ENCODE measurements at places on chromosomes 7 and 10.

- DNase-seq, result no peak
These were observed 54.8 kb downstream of the PPP1R17 start for GRCh38 chr7:31741852-31742251.

- DNase-seq, result no peak
These were observed 37.7 kb downstream of the CDK6 start for GRCh38 chr7:92798517-92799249.

GRCh38 chr10:121138112-121138860, 287.1 kb downstream of the WDR11 start:
- DNase-seq, result no peak

- DNase-seq, result no peak
These were observed 50.7 kb upstream of the AMPH start for GRCh38 chr7:38681882-38682281.

DNA sequence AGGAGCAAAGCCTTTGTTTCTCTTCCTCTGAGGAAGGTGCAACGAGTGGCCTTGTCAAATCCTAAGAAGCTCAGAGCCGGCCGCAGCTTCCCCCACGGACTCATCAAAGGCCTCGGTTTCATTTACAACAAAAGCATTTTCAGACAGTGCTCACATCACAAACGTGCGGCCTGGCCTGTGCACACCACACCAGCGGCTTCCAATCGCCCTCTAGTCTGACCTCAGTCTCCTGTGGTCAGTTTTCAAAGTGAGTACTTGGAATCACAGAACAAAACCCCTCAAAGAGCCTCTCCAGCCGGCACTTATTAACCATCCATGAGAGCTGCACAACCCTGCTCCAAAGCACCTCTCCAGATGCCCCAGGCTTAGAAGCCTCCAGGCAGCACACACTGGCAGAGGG, 3.3 kb downstream of the RADIL start:
- DNase-seq, result no peak

GRCh38 chr10:69515699-69516259, 57.4 kb downstream of the NEUROG3 start:
- DNase-seq, result peak; percentile 58

DNA sequence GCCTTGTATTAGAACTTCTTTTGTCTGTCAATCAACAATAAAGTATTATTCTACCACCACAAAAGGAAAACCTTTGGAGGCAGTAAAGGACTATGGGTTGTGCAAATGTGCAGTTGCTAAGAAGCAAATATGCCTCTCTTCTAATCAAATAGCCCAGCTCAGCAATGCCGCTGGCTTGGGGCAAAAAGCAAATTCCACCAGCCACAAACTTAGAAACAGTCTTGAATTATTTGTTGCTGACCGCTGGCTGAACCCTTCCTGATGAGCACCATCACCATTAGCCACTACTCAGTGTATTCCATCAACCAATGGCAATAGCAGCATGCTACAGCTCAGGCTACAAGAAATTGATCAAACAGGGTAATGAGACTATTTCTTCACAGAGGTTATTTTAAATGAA, 51.0 kb downstream of the SKAP2 start:
- DNase-seq, result no peak

DNA sequence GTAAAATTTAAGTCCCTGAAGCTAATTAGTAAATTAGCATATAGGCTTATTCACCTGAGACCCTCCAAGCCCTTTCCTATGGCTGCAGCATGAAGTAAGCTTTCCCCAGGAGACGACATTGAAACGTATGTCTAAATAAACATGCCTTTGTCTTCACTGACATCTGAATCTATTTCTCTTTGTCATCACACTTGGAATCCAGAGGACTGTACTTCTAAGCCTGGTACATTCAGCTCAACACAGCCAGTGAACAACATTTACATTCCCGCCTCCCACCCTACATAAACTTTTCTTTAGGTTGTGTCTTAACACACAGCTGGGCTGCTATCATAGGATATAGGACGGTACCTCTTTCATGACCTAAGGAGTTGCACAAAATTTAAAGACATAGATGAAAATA, 414.4 kb downstream of the SFMBT2 start:
- DNase-seq, result no peak

- peak; percentile 97 for DNase-seq
These were observed 1.5 kb upstream of the GRIFIN start for GRCh38 chr7:2477447-2478398.

- DNase-seq, result no peak
These were observed 41.6 kb downstream of the SEMA3A start for GRCh38 chr7:84152995-84153394.

- peak; percentile 96 for DNase-seq
These were observed 2.0 kb upstream of the LZTS2 start for GRCh38 chr10:100997360-100998182.

DNA sequence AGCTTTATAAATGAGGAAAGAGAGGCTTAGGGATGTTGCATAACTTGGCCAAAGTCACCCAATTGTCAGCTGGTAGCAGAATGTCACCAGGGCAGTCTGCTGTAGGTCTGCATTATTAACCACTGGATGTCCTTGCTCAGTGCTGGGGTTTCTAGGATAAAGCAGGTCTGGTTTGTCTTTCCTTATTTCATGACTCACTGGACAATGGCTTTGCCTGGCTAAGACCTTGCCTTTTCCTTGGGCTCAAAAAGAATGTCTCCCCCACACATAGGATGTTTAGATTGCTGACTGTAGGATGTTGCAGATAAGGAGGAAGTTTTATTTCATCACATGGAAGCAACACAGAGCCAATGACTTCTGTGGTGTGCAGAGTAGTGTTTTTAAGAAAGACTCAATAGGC, 29.4 kb downstream of the WDFY4 start:
- no peak for DNase-seq

GRCh38 chr7:76260171-76260703, 42.2 kb upstream of the HSPB1 start:
- DNase-seq, result no peak

DNA sequence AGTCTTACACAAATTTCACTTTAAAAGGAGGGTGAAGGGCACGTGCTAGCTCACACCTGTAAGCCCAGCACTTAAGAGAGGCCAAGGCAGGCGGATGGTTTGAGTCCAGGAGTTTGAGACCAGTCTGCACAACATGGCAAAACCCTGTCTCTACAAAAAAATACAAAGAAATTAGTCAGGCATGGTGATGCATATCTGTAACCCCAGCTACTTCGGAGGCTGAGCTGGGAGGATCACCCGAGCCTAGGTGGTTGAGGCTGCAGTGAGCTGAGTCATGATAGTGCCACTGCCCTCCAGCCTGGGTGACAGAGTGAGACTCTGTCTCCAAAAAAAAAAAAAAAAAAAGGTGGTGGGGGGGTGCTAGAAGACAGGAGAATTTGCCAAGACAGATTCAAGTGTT, 237.3 kb upstream of the KLF14 start:
- DNase-seq, result no peak

DNA sequence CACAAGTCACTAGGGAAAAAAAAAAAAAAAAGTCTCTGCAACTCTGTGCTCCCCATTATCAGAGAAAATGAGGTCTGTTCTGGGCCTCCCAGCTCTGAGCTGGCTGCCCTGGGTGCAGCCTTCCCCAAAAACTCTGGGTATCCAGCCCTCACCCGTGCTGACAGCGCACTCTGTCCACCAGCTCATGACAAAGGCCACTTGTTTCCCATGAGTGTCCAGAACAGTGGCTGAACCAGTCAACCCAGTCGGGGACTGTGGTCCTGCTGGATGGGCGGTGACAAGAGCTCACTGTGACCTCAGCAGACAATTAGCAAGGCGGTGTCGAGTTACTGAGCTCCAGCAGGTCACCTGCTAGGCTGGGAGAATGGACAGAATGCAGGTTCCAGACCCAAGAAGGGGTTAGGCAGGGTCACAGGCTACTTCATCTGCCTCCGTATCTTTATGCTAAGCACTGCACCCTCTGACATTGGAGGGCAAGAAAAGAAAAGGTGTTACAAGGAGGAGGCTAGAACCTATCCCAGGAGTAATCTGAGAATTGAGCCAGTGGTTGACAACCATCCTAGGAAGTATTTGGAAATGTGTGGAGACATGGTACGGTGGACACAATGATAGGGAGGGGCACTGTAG, 37.2 kb downstream of the DLG5 start:
- DNase-seq, result no peak

GRCh38 chr7:75888464-75889222, 9.8 kb downstream of the RHBDD2 start:
- no peak for DNase-seq

DNA sequence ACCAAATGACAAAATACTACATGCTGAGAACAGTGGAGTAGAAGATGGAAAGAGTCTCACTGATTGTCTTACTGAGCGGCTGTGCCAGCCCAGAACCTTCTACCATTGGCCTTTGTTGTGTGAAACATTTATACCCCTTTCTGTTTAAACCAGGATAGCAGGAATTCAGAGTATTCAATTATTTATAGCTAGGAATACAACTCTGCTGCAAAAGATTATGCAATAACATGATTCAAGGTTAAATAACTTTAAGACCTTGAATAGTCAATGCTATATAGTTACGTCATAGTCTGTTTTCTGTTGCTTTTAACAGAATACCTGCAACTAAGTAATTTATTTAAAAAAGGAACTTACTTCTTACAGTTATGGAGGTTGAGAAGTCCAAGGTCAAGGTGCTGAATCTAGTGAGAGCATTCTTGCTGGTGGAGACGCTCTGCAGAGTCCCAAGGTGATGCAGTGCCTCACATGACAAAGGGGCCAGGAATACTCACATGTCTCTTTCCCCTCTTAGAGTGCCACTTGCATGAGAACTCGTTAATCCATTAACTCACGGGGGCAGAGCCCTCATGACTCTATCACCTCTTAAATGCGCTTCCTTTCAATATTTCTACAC, 371.8 kb downstream of the MDFIC start:
- DNase-seq, result no peak

GRCh38 chr7:158586499-158587161, 993 bp downstream of the PTPRN2 start:
- no peak for DNase-seq

DNA sequence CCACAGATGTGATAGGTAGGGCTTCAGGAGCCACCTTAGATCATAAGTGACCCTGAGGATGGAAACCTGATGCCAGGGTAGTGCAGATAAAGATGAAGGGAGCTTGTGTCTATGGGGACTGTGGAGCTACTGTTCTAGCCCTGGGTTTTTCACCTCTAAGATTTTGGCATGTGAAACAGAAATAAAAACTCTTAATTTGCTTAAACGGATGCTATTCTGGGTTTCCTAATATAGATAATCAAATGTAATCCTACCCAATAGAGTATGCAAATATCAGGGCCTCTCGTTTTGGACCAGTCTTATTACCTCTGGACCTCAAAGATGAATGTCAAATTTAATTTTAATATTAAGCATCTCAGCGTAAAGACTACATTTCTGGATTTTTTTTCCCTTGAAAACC, 49.3 kb downstream of the ABCB4 start:
- no peak for DNase-seq

- DNase-seq, result no peak
These were observed 539.7 kb upstream of the KCND2 start for GRCh38 chr7:119733127-119733879.

DNA sequence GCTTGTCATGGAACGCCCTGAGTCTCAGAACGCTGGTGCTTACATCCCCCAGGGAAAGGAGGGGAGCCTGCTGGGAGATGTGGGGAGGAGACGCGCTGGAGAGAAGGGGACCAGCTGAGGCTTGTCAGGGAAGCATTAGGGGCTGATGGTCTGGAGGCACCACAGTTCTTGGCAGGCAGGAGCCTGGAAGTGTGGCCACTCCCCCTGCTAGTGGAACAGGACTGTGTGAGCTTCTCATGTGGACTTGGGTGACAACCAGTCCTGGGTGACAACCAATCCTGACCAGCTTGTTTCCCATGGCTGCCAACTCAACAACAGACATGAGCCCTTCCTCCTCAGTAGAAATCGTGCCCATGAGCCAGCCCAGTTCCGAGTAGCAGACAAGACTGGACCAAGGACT, 87.8 kb downstream of the SPDYE5 start:
- no peak for DNase-seq

- DNase-seq, result no peak
These were observed 462.5 kb upstream of the PFKP start for GRCh38 chr10:2604891-2605290.

- no peak for DNase-seq
These were observed 81.4 kb downstream of the ATXN7L1 start for GRCh38 chr7:105794741-105795729.

All from 8988T (cell line).